ENCODE measurements at places on chromosomes 5 and 9.

DNA sequence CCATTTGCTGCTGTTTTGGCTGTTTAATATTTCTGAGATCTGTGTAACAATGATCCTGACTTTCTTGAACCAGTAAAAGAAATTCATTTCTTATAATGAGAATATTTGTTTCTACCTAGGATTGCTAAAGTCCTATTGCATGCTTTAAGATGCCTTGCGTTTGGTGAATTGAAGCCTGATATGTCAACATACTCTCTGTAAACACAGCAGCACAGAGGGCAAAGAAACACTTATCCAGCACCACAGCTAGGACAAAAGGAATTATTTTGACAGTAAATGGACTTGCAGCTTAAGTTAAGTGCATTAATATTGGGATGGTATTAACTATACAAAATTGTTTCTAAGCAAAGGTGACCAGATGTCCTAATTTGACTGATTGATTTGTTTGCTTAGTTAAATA is 2031.2 kb upstream of the CDH6 start:
- DNase-seq: no peak

DNA sequence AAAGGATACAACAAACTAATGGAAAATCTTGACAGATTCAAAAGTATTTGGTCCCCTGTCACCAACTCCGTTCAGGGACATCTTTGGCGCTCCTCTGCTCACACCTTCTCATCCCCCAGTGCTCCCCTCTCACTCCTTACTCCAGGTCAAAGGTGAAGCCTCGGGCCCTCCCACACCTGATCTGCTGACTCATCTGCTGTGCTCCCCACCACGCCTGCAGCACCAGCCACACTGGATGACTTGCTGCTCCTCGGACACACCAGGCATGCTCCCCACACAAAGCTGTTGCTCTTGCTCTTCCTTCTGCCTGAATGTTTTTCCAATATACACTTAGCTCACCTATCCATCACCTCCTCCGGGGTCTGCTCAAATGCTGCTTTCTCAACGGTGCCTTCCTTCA is 123.4 kb downstream of the ESM1 start:
- no peak for DNase-seq

GRCh38 chr5:103741984-103742383 is 179.4 kb upstream of the NUDT12 start:
- no peak for DNase-seq

GRCh38 chr5:77163453-77163852 is 47.0 kb upstream of the PDE8B start:
- no peak for DNase-seq

DNA sequence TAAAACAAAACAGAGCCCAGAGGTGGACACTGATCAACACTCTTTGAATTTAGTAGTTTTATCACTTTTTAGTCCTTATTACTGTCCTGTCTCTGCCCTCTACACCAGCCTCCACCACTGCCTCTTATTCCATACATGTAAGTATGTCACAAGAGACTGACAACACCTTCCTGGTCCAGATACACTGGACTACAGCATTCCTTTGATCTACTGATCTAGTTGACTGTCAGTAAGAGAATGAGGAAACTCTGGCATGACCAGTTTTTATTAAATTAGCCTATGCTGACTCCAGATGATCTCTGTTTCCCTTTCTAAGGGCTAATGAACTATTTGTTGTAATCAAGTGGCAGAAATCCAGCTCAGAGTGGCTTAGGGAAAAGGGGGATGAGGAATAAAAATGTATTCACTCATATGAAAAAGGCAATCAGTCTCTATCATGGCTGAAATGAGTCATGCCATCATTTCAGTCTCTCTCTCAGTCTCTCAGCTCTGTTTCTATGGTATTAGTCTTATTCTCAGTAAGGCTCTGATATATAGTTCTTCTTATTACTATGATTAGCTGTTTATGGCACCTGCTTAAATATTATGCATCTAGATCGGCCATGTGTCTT is 5.5 kb downstream of the ARHGEF37 start:
- no peak for DNase-seq

- DNase-seq: no peak
Measured at GRCh38 chr9:34496149-34496712, 26.6 kb downstream of the ENHO start.

DNA sequence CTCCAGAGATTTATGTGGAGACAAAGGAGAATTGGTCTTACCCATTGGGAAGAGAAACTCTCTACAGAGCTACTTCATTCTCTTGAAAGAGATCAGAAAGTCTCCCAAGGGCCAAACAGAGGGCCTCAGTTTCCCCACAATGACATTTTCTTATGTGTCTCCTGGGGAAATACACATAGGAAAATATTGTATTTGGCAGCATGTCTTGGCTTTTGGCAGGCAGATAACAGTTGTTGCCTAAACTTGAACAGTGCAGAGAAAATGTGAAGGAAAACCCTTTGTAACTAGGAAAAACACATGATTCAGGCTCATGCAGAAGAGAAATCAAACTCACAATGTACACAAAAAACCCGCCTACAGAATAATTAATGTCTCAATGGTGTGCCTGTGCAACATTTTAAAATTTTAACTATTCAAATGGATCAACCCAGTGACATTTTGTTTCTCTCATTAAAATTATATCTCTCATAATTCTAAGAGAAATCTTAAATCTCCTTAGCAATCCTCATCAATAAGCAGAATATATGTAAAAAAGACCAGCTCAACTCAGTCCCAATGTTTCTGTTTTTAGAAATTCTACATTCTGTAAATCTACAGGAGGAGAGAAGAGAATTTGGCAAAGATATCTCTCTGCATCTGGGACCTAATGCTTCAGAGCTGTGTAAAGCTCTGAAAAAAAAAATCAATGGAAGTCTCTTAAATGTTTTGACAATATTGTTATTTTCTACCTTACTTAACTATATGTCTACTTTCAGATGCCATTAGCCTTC is 205.1 kb downstream of the ADAMTSL1 start:
- no peak for DNase-seq

GRCh38 chr9:38309324-38310195 is 82.9 kb upstream of the ALDH1B1 start:
- DNase-seq: no peak

- no peak for DNase-seq
Measured at GRCh38 chr5:37730896-37731455, 108.9 kb downstream of the GDNF start.

GRCh38 chr5:139061274-139061673 is 136.9 kb downstream of the SIL1 start:
- no peak for DNase-seq

GRCh38 chr5:40367255-40367654 is 312.5 kb upstream of the PTGER4 start:
- DNase-seq: no peak

- no peak for DNase-seq
Measured at GRCh38 chr5:181158869-181159268, 11.5 kb downstream of the OR2V2 start.

GRCh38 chr9:116278326-116278725 is 124.7 kb downstream of the PAPPA start:
- no peak for DNase-seq

GRCh38 chr9:27184556-27185351 is 75.7 kb downstream of the TEK start:
- DNase-seq: no peak

DNA sequence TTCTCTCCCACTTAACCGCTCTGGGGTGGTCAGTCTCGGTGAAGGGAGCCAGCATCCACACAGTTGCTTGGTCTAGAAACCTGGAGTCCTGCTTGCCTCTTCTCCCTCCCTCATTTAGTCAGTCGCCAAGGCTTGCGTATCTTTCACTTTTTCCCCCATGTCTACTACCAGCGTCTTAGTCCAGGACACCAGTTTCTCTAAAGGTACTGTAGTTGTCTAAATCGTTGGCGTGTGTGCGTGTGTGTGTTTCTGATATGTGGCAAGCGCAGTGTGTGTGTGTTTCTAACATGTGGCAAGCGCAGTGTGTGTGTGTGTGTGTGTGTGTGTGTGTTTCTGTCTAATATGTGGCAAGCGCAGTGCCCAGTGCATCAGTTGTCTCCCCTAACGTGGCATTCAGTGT is 641 bp downstream of the ATP6V1G1 start:
- no peak for DNase-seq

GRCh38 chr5:141714542-141715310 is 32.7 kb upstream of the ARAP3 start:
- DNase-seq: no peak

- DNase-seq: no peak
Measured at GRCh38 chr5:35877655-35878054, 21.0 kb downstream of the IL7R start.

Measured in stimulated activated CD8-positive, alpha-beta memory T cell treated with anti-CD3 and anti-CD28 coated beads, Interleukin-2, amount 100 ng/mL, for 1 hour (primary cell).